ENCODE measurements at places on chromosomes 11 and 22.

DNA sequence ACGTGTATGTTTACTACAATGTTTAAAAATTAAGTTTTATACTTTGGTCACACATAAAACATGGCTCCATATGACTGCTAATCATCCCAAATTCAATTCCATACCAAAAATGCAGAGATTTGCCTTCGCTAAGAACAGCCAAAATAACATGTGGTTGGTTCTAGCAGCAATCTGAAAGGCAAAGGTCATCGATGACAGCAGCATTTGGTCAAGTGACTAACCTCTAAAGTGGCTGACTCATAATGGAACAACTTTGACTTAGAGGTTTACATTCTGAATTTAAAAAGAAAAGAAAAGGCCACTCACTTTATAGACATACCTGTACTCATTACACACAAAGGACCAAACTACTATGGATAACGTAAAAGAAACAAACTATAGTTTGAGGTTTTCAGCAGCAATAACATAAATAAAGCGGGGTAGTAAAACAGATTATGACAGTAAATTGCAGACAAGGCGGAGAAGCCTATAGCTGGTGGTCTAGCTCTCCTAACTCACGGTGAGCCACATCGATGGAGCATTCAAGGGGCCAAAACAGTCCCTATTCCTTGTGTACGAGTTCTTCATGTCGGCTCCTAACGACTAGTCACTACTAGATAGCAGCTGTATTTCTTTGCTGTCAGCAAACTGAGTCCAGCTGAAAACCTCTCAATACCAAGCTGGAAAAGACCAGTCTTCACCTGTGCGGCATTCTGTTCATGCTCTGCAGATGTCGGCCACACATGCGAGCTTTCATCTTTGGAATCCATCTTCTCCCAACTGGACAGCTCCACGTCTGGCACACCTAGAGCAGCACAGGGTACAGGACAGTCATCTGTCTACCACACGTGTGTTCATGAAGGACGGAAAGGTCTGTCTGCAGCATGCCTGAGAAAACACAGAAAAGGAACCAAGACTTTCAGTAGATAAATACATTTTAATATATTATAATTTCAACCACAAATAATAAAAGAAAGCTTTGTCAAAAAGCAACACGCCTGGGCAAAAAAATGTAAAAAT lies 42.1 kb downstream of the PRDM10 start:
- DNase-seq: no peak

DNA sequence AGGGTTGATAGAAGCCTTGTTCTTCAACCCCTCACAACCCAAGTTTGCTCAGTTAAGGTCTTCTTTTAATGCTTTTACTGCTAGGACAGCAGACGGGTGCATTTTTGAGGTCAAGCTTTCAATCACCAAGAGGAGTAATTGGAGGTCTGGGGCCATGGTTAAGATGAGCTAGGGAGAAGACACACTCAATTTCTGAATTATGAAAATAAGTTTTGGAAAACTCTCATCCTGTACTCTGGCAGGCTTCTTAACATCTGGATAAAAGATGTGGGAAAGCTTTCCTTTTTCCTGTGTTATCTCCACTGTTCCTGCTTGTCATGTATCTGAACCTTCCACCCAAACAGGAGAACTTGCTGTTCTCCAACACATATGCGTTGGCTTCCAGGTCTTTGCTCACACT lies 9.7 kb downstream of the ABTB2 start:
- no peak for DNase-seq

- peak; percentile 19 for DNase-seq
Observed at GRCh38 chr11:72924568-72925190, 110.5 kb downstream of the ATG16L2 start.

GRCh38 chr11:126124231-126124661 lies 61.6 kb upstream of the CDON start:
- DNase-seq: no peak

DNA sequence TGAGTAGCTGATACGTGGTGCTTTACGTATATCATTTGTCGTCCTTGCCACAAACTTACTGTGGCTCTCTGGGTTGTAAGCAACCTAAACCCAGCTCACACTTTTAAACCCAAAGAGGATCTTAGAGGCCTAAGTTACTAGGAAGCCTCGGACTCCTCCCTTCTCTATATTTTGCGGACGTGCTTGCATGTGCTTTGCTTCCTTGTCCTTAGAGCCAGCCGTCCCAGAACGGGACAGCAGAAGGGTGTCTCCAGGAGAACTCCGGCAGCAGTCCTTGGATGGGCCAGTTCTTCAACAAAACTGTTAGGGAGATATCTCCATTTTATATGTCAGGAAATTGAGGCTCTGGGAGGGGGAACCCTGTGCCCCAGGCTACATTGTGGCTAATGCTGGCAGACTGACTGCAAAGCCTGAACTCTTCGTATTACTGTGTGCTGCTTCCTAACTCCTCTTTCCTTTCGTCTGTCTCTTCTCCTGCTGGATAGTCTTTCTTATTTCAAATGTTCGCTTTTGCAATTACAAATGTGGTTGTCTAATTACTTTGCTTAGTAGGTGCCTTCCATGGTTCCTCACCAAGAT lies 33.8 kb downstream of the TNRC6B start:
- DNase-seq: no peak

DNA sequence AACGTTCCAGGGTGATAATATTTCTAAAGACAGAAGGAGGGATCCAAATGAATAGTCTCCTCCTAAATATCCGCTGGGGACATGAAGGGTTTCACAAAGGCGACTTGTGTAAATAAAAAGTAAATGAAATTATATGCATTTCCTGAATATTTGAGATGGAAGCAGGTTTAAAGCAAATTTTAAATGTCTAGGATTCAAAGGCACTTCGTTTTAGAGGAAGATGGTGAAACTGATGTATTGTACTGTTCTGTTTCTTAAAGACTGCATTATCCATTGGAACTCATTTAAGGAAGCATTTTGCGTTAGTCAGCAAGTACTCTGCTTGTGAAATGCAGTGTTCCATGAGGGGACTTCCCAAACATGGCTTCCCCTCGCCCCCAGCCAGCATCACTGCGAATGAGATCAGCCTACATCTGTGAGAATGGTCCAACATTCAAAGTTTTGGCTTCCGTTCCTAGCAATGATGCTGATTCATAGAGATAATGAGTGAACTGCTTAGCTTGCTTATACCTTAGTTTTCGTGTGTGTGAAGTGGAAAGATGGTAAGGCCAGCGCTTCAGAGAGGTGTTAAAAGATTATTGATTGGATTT lies 1.5 kb downstream of the RAB39A start:
- peak; percentile 8 for DNase-seq

DNA sequence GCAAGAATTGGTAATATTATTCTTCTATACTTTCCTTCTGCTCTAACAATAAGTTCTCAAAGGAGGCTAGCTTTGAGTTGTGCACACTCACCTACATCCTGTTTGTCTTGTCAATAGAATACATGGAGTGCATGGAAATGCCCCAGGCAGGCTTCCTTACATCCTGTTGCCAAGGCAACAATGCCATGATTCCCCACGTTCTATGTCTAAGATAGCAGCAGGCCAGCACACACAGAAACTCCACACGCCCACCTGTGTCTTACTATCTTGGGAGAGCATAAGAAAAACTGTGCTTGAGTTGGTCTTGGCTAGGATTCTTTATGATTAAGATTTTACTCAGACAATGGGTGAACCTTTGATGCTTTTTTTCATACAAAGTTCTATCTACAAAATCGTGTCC lies 379.2 kb downstream of the AASDHPPT start:
- DNase-seq: no peak

GRCh38 chr11:57405271-57405860 lies 14.9 kb upstream of the PRG2 start:
- DNase-seq: no peak

GRCh38 chr11:121038648-121039409 lies 14.9 kb downstream of the TBCEL start:
- no peak for DNase-seq

DNA sequence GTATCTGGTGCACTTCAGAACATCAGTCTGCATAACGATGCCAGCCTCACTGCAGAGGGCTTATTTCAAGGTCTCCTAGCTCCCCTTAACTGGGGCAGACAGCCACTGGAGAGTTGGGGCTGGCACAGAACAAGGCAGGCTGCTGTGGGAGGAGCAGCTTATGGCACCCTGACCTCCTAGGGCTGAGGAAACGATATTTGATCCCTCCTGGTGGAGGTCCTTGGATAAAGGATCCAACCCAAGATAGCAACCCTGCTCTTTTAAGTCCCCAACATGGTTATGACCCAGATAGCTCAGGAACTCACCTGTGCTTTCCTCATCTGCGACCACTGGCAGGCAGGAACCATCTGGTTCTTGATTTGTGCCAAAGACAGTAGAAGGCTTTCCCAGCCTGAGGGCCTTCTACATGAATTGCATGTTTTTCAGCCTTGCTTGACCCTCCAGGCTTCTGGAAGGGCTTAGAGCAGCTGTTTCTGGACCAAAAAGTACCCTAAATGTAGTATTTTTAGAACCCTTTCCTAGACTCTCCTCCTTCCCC lies 2.8 kb downstream of the TMEM109 start:
- DNase-seq: no peak

- DNase-seq: no peak
Observed at GRCh38 chr11:107439586-107440167, 17.9 kb downstream of the CWF19L2 start.

GRCh38 chr11:126378763-126379162 lies 23.3 kb downstream of the ST3GAL4 start:
- DNase-seq: no peak

- peak; percentile 15 for DNase-seq
Observed at GRCh38 chr11:67006029-67006884, 16.7 kb upstream of the SYT12 start.

DNA sequence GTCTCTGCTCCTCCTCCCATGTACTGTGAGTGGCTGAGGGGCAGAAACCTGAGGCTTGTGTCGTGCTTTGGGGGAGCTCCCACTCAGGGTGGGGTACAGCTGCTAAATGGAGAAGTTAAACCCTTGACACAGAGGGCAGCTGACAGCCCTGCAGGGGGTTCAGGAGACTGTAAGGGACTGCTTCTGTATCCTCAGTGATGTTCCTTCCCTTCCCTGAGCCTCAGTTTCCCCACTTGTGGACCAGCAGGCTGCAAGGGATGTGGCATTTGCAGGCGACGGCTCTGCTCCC lies 15.6 kb downstream of the SYNGR1 start:
- DNase-seq: no peak

- no peak for DNase-seq
Observed at GRCh38 chr11:130327716-130328115, 13.0 kb upstream of the ZBTB44 start.

GRCh38 chr11:2156416-2157182 lies 4.4 kb downstream of the INS start:
- peak; percentile 69 for DNase-seq

DNA sequence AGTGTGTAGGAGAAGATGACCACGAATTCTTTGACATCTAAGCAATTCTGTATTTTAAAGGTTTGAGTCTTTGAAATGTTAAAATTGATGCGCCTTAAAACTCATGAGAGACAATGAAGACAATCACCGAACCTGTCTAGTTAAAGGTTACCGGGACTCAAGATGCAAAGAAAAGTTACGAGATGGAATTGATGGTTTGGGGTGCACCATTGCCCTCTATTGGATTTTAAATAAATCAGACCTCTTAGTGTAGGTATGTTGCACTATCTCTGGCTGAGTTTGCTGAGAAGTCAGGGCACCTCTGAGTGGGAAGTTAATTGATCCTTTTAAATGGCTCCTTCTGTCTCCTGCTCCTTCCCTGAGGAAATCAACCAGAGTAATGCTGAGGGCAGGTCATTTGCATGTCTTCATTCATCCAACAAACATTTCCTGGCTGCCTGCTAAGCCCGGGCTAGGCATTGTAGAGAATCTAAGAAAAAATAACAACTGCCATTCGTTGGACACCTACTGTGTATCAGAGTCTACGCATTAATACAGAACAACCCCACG lies 19.4 kb upstream of the TMA7B start:
- no peak for DNase-seq

- DNase-seq: no peak
Observed at GRCh38 chr11:36377759-36378564, 81.9 kb downstream of the PRR5L start.

DNA sequence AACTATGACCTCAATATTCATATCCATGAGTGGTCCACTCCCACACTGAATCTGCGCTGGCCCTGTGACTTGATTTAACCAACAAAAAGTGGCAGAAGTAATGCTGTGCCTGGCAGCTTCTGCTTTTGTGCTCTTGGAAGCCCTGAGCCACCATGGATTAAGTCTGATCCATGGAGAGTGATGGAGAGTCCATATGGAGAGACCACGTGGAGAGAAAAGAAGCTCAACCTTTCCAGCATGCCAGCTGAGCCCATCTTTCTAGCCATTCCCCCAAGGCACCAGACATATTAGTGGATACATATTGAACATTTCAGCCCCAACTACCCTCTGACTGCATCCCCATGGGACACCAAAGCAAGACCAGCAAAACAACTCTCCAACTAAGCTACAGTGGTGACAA lies 16.0 kb downstream of the LRRC55 start:
- DNase-seq: no peak

DNA sequence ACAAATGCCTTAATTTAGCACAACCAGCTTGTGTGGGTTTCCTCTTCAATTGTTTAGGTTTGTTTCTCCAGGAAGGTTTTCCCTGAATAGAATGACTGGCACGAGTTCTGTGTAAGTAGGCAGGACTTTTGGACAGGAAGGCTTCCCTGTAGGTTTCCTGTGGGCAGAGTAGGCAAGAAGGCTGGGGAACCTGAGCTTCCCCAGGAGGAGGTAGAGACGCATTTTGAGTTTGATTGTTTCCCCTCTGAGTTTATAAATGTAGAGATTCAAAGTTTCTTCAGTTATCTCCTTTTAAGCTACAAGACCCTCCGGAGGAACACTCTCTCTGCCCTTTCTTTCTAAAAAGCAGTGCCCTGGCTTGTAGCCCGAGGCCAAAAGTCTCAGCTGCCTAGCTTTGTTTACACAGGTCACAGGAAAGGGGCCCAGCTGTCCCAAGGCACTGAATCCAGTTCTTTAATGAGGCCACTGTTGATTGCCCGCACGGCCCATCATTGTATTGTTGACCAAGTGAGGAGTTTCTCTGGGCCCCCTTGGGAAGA lies 66.6 kb upstream of the RDX start:
- peak; percentile 68 for DNase-seq

DNA sequence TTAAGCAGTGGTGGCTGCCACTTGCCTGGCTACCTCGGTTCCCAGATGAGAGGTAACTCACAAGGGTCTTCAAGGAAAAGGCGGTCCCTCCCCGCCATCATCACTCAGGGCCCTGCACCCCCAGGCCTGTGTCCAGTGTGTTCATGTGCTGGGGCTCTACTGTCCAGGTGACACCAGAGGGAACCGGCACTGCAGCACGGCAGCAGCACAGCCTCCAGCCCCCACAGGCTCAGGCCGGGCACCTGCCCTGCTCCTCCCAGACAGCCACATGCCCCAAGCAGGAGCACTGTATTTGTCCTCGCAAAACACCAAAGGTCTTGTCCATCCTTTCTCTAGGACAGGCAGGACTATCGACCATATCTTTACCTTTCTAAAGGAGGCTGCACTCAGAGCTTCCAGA lies 982.1 kb downstream of the NTM start:
- no peak for DNase-seq
